ENCODE measurements at places on chromosomes 4 and X. TPM values are rescaled to one million over a fixed set of nuclear protein-coding genes. Genes with fewer than 3 reads are reported as not detected.

- DNase-seq: no peak
Measured at GRCh38 chrX:12770440-12770839, 20.8 kb upstream of the PRPS2 start.

The CRLF2 gene
- total RNA-seq: not detected

DNA sequence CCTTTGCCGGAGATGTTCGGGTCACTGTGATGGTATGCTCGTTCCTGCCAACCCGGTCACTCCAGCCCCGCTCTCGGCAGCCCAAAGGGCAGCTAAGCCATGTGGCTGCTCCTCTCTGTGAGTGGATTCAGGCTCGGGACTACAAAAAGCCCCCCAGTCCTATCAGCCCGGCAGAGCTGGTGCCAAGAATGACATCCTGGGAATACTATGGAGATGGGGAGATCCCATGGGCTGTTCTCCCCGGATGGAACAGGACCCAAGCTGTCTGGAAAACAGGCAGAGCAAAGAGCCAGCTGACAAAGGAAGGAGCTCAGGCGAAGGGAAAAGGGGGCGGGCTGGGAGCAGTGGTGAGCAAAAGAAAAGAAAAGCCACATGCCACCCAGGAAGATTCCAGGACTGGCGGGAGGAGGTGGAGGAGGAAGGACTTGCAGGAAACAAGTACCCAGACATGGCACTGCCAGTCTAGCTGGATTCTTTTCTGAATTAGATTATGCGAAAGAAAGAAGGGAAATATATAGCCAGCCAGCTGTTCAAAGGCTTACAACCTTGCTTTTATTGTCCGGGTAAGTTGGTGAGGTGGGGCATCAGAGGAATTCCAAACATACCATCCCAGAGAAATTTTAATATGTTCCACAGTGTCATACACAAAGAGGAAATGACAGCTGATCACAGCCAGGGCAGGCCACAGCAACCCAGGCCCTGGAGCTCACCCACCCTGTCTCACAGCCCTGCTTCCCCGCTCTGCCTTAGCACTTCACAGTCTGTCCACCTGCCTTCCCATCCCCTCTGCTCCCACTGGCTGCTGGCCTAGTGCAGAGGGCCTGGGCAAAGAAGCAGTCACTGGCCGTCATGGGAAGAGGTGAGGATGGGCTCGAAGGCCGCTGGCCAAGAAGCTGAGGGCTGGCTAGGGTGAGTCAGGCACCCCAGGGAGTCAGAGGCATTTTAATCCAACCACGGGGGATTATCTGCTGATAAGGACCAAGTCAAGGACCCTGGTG, 3.4 kb downstream of the NDP start:
- DNase-seq: no peak

- DNase-seq: no peak
Measured at GRCh38 chr4:175705407-175705806, 106.7 kb downstream of the GPM6A start.

DNA sequence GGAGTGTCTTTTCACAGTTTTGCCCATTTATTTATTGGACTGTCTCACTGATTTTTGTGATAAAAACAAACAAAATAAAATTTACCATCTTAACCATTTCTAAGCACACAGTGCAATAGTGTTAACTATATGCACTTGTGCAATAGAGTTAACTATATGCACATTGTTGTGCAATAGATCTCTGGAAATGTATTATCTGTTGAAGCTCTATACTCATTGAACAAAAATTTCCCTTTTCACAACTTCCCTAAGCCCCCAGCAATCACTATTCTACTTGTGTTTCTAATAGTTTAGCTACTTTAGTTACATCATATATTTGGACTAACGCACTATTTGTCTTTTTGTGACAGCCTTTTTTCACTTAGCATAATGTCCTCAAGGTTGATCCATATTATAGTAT, 59.7 kb upstream of the BEX4 start:
- no peak for DNase-seq

DNA sequence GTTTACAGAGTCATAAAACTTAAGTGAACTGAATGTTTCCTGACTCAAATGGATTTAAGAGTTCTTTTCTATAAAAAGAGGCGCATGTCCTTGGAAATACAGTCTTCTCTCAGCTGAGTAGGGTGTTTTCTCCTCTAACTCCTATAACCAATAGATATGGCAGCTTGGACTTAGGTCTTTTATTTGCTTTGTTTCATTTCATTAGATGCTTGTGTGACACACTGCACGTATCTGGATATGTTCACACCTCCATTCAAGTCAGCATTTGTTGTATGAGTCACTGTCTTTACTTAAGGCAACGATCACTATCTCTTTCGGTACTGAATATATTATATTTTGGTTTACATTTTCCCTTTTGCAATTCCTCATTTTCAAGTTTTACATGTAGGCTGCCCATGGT, 136.6 kb downstream of the ARSF start:
- DNase-seq: no peak

GRCh38 chrX:78075787-78076389, 28.2 kb upstream of the PGK1 start:
- DNase-seq: no peak

The TMEM255A gene
- total RNA-seq: not detected

The MAPK10 gene
- total RNA-seq: 35.5 TPM

The CENPVL1 gene
- total RNA-seq: not detected

GRCh38 chrX:54529151-54529550, 868 bp upstream of the GNL3L start:
- DNase-seq: no peak

DNA sequence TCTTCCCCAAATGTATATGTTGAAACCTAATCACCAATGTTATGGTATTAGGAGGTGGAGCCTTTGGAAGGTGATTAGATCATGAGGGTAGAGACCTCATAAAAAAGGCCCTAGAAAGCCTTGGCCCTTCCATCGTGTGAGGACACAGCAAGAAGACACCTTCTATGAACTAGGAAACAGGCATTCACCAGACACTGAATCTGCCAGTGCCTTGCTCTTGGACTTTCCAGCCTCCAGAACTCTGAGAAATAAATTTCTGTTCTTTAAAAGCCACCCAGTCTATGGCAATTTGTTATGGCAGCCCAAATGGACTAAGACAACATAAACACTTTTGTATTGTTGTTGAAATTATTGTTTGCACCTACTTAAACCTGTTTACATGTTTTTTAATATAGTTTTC, 221.8 kb upstream of the RPS6KA3 start:
- no peak for DNase-seq

The THAP9 gene
- total RNA-seq: 1.7 TPM

The NIPAL1 gene
- 14.7 TPM for total RNA-seq

- no peak for DNase-seq
Measured at GRCh38 chrX:126695375-126695896, 124.1 kb upstream of the PRR32 start.

DNA sequence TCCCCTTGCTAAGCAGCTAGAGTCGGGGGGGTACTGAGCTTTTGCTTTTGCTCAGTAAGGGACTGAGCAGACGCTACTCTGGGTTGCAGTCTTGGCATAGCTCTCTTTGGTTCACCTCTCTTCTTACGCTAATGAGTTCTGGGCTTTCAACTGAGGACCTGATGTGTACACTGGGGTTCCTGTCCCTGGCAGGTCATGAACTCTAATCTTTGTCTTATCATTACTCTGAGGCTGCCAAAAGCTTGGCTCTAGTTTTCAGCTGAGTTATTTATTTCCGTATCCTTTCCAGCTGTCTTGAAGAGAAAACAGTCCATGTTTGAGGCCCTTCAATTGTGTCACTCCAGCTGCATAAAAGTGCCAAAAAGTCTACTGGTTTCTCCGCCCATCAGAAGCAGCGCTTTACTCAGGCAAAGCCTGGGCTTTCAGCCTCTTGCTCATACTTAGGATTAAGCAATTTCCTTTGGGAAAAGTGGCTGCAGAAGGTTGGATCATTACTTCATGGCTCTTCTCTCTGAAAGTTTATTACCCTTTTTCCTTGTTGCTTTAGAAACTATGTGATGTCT, 121.0 kb upstream of the STOX2 start:
- DNase-seq: no peak

GRCh38 chr4:150219841-150220240, 141.6 kb downstream of the DCLK2 start:
- no peak for DNase-seq

DNA sequence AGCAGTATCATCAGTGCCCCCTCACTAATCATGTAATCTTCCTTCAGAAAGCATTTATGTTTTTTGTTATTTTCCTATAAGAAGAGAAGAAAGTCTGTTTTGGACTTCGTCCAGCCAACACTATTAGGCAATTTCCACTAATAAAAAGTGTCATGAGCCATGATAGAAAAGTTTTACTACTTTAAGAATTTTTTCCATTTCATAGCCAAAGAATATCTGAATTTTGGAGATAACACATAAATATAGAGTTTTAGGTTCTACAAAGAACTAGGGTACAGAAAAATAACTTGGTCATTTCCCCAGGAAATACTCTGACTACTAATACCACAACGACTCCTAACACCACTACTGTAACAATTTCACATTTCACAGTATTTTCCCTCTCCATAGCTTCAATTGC, 41.8 kb upstream of the VEGFC start:
- no peak for DNase-seq

The SHROOM2 gene
- 2.8 TPM for total RNA-seq

- no peak for DNase-seq
Measured at GRCh38 chr4:186806679-186807421, 83.2 kb upstream of the FAT1 start.

DNA sequence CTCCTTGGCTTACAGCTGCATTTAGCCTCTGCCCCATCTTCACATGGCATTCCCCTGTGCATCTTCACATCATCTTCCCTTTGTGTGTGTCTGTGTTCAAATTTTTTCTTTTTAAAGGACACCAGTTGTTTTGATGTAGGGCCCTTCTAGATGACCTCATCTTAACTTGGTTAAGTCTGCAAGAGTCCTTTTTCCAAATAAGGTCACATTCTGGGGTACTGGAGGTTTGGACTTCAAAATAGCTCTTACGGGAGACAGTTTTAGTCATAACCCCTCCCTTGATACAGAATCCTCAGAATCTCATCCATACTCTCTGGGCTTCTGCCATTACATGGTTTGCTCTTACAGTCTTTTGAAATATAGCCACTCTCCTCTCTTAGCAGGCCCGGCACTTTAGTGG, 231.5 kb upstream of the ATP6AP2 start:
- no peak for DNase-seq

DNA sequence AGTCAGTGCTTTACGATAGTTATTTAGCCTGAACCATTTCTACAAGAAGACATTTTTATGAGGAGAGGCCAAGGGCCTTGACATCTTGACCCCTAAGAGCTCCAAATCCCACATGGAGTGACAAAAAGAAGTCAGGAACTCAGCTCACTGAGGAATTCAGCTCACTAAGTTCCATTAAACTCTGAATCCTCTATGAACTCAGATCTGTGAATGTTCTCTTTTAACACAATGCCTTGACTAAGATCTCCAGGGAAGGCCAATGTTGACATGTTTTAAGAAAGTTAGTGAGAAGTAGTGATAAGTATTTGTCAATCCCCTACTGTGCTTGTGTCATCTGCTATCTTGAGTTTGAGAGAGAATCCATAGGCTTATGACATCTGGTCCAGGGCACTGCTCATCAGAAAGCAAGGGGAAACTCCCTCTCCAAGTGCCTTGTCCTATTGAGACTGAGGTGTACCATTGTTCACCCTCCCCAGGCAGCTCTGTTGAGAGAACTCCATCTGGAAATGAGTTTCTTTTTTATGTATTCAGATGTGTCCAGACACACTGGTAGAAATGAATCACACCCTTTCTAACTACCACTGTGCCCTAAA, 68.7 kb upstream of the PCDH19 start:
- DNase-seq: no peak

DNA sequence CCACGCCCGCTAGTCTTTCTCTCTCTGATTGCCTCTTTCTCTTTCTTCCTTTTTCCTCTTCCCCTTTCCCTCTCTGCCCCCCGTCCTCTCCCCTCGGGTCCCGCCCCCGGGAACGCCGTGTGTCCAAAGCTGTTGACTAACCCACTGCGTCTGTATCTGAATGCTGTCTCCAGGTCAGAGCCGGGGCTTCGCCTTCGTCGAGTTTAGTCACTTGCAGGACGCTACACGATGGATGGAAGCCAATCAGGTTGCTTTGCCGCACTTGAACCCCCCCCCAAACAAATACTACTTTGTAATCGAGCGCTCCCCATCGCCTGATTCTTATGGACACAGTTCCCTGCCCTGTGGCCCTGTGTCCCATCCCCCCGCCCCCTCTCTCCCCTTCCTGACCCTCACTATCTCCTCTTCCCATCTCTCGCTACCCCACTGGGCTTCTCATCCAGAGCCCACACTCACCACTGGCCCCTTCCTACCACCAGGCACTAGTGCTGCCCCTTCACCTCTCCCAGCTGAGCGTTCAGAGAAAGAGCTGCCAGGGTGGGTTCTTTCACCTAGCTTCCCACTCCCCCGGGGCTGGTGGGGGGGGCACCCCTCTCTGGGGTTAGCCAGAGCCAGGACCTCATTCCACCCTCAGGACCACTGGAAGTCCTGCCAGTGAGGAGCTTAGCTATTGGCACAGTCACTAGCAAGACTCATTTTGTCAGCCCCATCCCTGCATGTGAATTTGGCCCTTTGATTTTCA, 18.6 kb upstream of the UBA1 start:
- peak; percentile 43 for DNase-seq

DNA sequence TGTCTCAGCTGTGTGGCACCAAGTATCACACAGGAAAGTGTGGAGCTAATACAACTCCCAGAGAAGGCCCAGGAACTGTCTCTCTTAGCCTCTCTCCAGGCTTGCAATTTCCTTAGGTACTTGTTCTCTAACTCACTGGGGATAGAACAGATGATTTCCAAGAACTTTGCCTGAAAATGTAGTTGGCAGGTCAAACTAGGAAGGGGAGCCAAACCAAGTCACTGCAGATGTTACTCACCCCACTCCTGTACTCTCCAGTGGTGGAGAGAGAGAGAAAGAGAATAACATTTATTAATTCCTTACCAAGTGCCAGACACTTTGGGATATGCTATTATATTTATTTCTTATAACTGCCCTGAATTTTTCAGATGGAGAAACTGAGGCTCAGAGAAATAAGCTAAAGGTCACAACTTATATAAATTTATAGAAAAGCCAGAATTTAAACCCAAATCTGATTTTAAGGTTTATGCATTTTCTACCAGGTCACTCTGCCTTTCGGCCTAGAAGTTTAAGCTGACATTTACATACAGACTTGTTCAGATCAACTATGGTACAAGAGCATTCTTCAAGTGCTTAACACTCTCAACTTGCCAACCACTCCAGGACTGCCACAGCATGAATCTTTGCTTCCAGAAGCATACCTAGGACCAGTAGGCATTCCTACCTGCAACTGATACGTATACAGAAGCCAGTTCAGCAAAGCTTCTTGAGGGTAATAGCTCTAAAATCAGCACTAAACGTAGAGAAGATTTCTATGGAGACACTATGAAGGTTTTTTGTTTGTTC, 248.6 kb upstream of the ETNPPL start:
- DNase-seq: no peak

The REPS2 gene
- 3.6 TPM for total RNA-seq

- DNase-seq: no peak
Measured at GRCh38 chr4:157043131-157043530, 32.8 kb upstream of the GLRB start.

DNA sequence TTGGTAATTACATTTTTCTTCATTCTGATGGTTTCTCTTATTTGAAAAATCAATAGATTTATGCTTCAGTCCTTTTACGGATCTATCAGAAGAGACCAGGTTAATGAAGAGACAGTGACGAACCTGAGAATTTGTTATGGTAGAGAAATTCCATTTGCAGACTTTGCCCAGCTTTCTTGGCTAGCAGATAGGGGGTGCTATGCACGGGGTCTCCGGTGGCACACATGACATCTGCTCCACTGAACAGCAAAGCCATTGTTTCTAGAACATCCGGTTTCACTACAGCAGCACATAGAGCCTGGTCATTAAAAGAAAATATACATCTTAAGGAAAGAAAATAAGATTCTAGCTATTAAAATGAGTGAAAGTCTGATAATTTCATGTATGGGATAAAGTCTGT, 85.1 kb downstream of the ARAP2 start:
- DNase-seq: no peak

The DDX53 gene
- not detected for total RNA-seq

The HPSE gene
- 3.9 TPM for total RNA-seq

Measured in Peyer's patch (tissue), 4 donors.